NCI-H1930 (cell line): ENCODE measurements at places on chromosomes 1 and 21.
A peak's percentile ranks its signal among the peaks of the same experiment; 100 is the strongest.

DNA sequence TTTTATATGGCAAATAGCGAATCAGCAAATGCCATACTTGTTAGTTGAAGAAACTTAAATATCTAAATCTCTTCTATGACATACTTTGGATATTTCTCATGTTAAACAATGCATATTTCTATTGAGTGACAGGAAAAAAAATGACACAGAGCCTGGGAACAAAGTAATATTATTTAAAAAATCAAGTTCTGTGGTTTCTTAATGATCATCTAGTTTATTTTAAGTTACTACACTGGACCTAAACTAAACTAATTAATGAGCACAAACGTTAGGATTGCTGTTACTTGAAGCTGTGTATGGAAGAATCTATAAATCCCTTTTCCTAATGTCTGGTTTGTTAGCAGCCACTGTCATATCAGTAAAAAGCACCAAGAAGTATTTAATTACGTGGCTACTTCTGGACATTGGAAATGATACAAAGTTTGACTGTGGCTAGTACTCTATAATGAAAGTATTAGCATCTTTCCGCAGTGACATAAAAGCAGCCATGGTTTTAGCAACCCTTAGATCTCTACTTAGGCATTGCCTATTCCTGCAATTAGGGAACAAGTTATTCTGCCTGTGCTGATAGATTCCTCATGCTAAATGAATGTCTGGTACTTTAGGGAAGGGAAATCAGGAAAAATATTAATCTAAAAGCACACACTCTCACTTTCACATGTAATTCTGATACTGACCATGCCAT is 981.7 kb upstream of the B3GALT2 start:
- DNase-seq, result no peak

GRCh38 chr1:31027693-31028526 is 37.6 kb downstream of the PUM1 start:
- DNase-seq, result no peak

GRCh38 chr1:186054003-186054402 is 319.8 kb downstream of the HMCN1 start:
- no peak for DNase-seq

DNA sequence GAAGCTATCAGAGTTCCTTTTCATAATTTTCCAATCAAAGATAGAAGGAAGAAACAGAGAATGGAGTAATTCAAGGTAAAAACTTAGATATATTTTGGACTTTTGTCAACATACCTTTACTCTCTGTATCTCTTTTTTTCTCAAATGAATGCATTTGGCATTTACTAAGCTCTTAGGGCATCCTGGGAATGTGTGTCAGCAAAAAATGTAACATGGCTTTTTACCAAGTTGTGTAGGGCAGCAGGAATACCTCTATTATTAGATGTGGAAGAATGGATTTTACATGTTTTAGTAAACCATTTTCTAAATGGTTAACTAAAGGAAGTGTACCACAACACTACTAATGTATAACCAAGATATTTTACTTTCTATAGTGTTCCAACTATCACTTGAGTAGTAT is 4.2 kb upstream of the COL11A1 start:
- no peak for DNase-seq

DNA sequence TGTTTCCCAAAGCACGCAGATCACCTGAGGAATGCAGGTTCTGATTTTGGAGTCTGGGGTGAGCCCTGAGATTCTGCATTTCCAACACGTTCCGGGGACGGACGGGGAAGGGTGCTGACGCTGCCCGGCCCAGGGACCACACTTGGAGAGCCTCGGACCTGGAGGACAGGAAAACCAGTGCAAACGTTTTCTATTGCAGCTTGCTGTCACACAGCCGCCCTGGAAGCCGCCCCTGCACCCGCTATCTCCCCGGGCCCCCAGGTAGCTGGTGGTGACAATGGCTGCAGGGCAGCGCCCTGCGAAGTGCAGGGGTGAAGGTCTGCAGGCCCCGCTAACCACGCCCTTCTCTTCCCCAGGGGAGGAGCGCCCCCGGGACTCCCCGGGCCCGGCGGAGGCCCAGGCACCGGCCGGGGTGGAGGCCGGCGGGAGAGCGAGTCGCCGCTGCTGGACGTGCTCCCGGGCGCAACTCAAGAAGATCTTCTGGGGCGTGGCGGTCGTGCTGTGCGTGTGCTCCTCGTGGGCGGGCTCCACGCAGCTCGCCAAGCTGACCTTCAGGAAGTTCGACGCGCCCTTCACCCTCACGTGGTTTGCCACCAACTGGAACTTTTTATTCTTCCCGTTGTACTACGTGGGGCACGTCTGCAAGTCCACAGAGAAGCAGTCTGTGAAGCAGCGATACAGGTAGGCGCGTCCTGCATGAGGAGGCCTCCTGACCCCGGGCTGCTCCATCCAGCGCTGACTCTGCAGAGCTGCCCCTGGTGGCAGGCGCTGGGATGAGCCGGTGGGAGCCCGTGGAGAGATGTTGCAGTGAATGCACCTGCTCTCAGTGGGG is 142.0 kb upstream of the COA6 start:
- no peak for DNase-seq

DNA sequence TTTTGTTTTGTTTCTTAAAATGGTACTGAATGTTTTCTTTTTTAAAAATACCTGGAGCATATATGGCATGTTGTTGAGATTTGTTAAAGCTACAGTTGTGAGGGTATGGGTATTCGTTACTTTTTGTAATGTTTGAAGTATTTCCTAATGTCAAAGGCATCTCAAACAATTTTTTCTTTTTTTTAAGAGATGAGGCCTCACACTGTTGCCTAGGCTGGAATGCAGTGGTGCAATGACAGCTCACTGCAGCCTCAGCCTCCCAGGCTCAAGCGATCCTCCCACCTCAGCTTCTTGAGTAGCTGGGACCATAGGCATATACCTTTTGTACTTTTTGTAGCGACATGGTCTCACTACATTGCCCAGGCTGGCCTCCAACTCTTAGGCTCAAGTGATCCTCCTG is 16.1 kb downstream of the CLCN6 start:
- DNase-seq, result no peak

GRCh38 chr21:31873275-31873695 is 465 bp downstream of the HUNK start:
- peak; percentile 28 for DNase-seq

DNA sequence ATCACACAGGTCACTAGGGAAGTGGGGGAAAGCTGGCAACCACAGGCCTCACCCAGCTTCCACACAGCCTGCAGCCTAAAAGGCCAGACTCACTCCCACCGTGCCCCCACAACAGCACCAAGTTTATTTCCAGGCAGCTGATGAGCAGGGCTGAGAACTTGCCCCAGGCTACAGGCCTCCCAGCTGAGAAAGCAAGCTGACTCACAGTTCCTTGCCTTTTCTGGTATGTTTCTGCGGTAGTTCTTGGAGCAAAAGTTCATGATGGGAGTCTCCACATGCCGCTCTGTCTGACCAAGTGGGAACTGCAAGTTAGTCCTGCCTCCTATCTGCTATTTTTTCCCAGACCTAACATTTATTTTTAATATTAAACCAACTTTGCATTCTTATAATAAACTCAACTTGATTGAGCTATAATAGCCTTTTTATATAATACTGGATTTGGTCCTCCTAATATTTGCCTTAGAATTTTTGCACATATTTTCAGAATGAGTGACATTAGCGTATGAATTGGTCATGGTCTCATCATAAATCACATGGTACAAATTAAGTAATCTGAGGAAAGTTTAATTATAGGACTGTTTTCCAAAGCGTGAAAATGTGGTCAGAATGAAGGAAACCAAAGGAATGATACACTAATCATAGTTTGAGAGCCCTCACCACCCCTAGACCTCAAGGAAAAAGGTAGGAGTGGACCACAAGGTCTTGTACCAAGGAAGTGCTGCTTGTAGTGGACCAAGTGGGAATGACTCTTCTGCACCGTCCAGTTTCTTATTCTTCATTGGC is 30.7 kb downstream of the RPAP2 start:
- no peak for DNase-seq

GRCh38 chr21:34691390-34692032 is 22.7 kb downstream of the CLIC6 start:
- DNase-seq, result no peak

DNA sequence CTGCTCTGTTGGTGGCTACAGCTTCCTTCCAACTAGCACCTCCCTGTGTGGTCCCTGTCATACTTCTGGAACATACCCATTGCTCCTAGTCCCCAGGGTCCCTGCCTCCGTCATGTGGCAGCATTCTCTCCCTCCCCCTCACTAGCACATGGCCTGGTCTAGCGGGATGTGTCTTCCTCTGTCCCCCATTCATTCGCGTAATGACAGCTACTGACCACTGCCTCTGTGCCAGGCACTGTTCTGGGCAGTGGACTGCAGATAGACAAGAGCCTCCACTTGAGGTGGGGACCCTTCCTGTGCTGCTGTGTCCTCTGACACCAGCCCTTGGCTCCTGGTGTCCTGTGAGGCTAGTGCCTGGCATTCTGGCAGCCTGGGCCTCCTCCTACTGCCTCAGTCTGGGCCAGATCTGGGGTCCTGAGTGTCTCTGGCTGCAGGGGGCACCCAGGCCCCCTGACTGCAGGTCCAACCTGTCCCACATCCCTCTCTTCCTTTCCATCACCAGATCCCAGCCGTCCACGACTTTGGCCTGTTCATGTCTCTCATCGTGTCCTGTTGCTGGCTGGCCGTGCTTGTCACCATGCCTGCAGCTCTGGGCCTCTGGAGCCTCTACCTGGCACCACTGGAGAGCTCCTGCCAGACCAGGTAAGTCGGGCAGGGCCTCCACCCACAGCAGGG is 38.1 kb downstream of the DISP3 start:
- no peak for DNase-seq

GRCh38 chr21:34065027-34065426 is 8.4 kb upstream of the MRPS6 start:
- DNase-seq, result no peak

GRCh38 chr1:31663622-31664452 is 19.2 kb upstream of the PEF1 start:
- DNase-seq, result peak; percentile 41

DNA sequence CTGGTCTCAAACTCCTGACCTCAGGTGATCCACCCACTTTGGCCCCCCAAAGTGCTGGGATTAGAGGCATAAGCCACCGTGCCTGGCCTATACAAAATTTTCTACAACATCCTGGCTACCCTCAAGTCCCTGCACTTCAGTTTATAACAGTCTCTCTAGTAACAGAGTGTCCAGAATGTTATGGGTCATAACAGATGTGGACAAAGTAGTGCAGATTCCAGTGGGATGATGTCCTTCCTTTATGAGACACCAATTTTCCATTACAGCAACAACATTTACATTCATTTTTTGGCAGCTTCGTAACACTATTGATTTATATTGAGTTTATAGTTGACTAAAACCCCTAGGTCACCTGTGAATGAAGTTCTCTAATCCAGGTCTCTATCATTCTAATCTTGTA is 429.4 kb upstream of the PTBP2 start:
- DNase-seq, result no peak

DNA sequence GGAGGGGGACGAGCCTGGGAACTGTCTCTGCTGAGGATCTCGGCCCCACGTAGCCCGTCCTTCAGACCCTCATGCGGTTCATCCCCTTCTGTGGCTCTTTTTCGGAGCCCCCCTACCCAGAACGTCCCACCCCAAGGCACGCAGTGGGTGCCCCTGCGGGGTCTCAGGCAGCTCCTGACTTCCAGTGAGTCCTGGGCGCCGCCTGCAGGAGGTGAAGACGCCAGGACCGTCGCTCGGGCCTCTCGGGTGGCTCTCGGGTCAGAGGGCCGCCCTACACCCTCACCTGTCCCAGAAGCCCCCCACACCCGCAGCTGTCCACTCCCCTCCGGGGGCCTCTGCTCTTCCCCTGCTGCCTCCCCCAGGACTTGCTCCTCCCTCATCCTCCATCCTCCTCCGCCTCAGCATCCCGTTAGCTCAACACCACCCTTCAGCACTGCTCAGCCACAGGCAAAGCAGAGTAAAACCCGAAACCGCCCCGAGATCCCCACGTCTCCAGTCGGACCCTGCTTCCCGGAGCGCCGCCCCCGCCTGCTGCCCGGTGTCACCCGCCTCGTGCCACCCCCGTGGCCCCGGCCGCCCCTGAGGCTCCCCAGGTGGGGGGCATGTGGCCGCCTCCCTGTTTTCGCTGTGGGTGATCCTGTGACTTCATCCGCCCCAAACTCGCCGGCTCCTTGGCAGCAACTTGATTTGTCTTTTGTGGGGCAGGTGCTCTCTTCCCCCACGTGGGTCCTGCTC is 13.3 kb upstream of the POFUT2 start:
- DNase-seq, result no peak

- no peak for DNase-seq
Observed at GRCh38 chr1:243291292-243291691, 35.5 kb downstream of the SDCCAG8 start.

DNA sequence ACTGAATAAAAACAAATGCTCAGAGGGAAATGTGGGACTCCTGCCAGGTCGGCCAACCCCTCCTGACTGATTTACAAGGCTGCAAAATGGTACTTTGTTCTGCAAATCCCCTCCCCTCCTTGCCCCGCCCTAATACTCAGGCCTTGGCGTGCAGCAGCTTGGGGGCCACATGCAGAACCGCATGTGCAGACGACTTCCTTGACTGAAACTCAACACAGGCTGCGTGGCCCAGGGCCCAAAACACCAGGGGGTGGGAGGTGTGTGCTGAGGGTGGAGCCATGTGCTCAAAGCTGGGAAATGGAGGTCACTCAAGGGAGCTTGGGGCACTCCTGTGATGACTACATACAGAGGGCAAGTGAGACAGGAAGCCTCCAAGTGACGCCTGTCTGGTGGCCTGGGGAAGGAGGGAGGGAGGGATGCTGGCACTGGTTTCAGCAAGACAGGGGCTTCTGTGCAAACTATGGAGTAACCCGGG is 87.2 kb downstream of the MRPL37 start:
- no peak for DNase-seq

DNA sequence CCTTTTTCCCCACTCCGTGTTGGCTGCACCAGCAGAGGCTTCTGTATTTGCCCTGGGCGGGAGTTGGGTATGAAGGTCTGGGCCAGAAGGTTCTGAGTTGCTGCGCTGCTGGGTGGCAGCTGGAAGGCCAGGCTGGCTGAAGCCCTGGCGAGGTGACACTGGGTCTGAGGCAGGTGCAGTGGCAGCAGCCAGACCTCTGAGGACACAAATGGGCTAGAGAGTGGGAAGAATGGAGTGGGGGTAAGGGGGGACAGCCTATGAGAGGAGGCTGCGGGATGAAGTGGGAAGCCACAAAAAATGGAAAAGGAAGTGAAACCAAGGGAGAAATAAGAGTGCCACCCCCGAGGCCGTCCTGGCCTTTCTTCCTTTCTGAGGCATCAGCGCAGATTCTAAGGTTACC is 53.2 kb downstream of the STX6 start:
- no peak for DNase-seq

- no peak for DNase-seq
Observed at GRCh38 chr1:154427173-154428139, 22.3 kb downstream of the IL6R start.

DNA sequence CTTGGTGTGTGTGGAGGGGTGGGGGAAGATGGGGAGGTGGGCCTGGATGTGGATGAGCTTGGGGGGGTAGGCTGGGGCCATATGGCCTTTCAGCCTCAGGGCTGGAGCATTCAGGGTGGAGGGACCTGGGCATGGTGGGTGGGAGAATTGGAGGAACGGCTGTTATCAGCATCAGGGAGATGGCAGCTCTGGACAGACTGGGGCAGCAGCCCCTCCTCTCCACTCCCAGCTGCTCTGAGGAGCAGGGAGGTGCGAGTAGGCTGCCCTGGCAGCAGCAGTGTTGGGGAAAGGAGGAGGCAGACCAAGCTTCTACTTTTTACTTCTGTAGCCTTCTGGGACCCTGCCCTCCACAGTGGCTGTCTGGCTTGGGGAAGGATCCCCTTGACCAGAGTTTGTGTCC is 10.2 kb downstream of the PPFIA4 start:
- no peak for DNase-seq
